Tongue (tissue), 3 donors: ENCODE measurements at places on chromosomes 2 and 18. TPM values are rescaled to one million over a fixed set of nuclear protein-coding genes. Genes with fewer than 3 reads are reported as not detected.

UGT1A5 gene
- 0.51 TPM for total RNA-seq

GRB14 gene
- total RNA-seq: 19.7 TPM

ITGB6 gene
- total RNA-seq: 61.3 TPM

HOXD11 gene
- not detected for total RNA-seq

UGT1A3 gene
- 0.51 TPM for total RNA-seq

RNF125 gene
- 8.0 TPM for total RNA-seq

MAB21L4 gene
- total RNA-seq: 23.0 TPM

GREB1L gene
- 6.8 TPM for total RNA-seq

SCN2A gene
- total RNA-seq: 0.31 TPM

ERBB4 gene
- 17.8 TPM for total RNA-seq

COLEC12 gene
- total RNA-seq: 60.4 TPM

DNA sequence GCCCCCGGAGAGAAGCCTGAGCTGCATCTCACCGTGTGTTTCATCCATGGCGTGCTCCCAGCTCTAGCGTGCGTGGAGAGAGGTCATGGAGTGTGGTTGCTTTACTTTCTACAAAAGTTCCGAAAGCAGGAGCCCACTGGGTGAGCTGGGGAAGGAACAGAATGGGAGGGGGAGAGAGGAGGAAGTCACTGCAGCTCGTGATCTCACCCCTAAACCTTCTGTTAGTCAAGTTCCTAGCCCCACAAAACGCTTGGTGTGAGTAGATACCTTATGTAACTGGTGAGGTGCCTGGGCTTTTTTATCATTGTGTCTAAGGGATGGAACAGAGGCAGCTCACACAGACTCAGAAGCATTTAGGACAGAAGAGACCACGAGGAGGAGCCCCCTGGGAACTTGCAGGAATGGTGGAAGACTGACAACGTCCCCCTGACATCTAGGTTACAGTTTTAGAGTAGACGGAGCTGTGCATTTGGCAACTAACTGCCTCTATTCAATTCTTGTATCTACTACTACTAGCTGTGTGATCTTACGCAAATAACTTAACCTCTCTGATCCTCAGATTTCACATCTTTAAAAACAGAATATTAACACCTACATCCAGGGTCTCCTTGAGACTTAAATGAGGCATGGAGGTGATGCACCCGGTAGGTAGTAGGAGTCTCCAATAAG is 123.3 kb downstream of the ARL4C start:
- no peak for DNase-seq

- DNase-seq: no peak
Measured at GRCh38 chr18:6557770-6558248, 143.1 kb upstream of the L3MBTL4 start.

GRCh38 chr2:45902781-45903375 is 251.4 kb downstream of the PRKCE start:
- DNase-seq: no peak

- no peak for DNase-seq
Measured at GRCh38 chr2:132609101-132609890, 60.7 kb downstream of the LYPD1 start.

GRCh38 chr2:127594116-127594591 is 51.8 kb upstream of the GPR17 start:
- DNase-seq: no peak

GRCh38 chr2:219437690-219438206 is 3.1 kb downstream of the SPEG start:
- DNase-seq: no peak

- no peak for DNase-seq
Measured at GRCh38 chr2:175889701-175890302, 112.3 kb downstream of the LNPK start.

- DNase-seq: no peak
Measured at GRCh38 chr2:217996361-217996760, 6.4 kb downstream of the TNS1 start.

DNA sequence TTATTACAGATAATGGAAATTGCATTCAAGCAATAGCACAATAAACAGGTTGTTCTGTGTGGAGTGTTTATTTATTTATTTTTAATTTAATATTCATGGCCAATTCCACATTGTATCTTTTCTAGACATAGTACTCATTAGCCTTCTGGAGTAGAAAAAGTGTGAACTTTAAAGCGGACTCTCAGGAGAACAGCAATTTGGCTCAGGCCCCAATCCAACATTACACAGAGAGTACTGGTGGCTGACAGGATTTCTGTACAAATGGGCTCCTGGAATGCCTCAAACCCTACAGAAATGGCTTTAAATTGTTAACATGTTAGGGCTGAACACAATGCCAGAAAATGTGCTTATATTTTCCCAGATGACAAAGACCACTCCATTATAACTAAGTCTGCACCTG is 533.9 kb upstream of the NXPH2 start:
- peak; percentile 54 for DNase-seq

- no peak for DNase-seq
Measured at GRCh38 chr2:88967844-88968243, 276.4 kb downstream of the RPIA start.

GRCh38 chr2:216839688-216840087 is 20.2 kb downstream of the TNP1 start:
- peak; percentile 56 for DNase-seq

- no peak for DNase-seq
Measured at GRCh38 chr2:21427606-21428005, 303.8 kb downstream of the TDRD15 start.

DNA sequence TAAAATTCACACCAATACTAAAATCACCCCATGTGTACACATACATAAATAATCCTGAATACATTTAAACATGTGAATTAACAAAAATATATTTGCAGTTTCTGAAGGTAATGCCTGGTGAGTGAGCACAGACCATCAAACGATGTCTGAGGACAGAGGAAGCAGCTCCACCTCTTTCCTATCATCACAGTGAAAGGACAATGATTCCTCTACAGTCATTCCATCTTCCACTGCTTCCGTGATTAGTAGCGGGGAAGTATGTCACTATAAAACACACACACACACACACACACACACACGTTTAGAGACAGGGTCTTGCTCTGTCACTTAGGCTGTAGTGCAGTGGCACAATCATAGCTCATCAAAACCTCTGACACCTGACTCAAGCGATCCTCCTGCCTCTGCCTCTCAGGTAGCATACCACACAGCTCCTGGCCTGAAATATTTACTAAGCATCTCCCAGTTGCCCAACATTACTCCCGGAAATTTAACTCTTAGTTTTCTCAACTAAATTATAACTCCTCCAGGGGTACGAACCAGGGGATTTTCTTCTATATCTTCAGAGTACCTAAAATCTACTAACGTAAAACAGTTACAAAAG is 12.8 kb downstream of the FAM210A start:
- no peak for DNase-seq

GRCh38 chr2:74502720-74503505 is 3.5 kb upstream of the LBX2 start:
- peak; percentile 85 for DNase-seq

- DNase-seq: no peak
Measured at GRCh38 chr2:149281441-149281840, 48.9 kb upstream of the LYPD6 start.

GRCh38 chr18:59792353-59792752 is 95.1 kb upstream of the CCBE1 start:
- no peak for DNase-seq

- DNase-seq: no peak
Measured at GRCh38 chr2:230974096-230974913, 21.6 kb upstream of the SPATA3 start.

DNA sequence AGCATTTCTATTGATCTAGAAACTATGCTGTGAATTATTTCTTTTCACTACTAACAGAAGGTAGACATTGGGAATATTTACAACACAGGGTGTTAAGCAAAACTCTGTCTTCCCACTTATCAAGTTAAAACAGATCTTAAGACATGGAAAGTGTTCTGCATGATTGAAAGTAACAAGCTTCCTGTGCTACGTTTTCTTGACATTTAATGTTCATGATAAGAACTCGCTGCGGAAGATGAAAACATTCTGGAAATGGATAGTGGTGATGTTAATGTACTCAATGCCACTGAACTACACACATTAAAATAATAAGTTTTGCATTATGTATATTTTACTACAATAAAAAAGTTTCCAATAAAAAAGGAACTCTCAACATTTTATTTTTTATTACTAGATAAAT is 74.4 kb upstream of the SCN7A start:
- DNase-seq: no peak

GRCh38 chr2:97797355-97797754 is 84.0 kb downstream of the ZAP70 start:
- no peak for DNase-seq

DNA sequence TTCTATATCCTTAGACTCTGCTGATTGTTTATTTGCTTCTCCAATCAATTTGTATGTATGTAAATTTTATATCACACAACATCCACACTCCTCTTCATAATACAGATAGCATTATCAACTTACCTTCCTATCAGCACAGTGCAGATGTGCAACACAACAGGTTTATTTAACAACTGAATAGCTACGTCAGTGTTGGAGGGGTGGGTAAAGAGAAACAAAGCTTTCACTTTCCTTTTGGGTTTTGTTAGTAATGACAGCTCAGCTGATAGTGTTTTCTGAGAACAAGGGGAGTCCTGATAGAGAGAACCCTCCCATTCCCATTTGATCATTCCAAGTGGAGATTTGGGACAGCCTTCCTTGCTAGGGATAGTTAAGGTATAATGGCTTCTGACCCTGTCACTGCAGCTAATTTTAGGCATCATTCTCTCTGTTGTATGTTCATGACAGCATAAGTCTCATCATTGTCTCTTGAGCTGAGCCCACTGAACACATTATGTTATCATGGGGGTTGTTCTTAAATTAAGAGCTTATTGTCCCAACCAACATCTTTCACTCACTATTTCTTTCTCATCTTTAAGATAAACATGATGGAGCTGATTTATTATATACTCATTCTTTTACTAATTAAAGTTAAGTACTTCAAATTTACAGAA is 227.7 kb downstream of the GPD2 start:
- DNase-seq: no peak

DNA sequence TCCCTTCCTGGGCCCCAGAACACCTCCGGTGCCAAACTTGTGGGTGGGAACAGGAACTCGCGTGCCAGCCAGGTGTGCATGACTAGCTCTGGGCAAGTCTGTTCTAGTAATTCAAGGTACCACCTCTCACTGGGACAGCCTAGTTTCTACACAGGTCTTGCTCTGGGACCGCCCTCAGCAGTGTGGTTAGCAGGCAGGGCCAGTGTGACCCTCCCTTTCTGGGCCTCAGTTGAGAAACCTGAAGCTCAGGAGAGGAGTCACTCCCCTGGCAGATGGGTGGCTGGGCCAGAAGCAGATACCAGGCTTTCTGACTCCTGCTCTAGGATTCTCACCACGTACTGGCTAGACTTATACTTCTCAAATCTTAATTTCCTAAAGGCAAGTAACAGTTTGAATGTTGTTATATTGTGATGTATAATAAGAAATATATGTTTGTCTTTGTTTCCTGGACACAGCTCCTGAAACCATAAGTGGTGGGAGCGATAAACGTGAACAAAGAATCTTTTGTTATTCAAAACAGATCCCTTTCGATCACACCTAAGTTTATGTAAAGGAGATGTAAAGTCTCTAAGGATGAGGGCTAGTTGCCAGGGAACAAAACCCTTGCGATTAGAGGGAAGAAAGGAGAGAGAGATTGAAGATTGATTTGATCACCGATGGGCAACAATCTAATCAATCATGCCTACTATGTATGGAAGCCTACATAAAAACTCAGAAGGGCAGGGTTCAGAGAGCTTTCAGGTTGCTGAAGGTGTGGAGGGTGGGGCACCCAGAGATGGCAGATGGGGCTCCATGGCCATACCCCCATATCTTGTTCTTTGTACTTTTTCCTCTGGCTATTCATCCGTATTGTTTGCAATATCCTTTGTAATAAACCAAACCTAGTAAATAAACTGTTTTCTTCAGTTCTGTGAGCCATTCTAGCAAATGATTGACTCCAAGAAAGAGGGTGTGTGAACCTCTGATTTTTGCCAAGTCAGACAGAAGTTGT is 952 bp upstream of the UGT1A6 start:
- DNase-seq: peak; percentile 30

DNA sequence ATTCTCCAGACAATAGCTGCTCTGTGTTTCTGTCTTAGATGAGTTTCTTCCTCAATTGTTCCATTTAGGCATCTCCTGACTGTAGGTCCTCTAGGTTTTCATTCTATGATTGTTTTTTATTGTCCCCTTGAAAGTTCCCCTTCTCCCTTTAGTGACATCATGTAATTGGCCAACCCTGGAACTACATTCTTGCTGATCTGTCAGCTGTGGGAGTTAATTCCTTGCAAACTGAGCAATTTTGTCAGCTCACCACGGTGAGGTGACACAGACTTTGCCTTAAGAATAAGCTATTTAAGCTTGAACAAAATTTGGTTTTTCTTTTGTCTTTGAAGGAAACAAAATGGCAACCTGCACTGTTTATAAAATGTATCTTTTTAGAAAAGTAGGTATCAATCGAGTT is 95.9 kb downstream of the TXNL1 start:
- no peak for DNase-seq

DNA sequence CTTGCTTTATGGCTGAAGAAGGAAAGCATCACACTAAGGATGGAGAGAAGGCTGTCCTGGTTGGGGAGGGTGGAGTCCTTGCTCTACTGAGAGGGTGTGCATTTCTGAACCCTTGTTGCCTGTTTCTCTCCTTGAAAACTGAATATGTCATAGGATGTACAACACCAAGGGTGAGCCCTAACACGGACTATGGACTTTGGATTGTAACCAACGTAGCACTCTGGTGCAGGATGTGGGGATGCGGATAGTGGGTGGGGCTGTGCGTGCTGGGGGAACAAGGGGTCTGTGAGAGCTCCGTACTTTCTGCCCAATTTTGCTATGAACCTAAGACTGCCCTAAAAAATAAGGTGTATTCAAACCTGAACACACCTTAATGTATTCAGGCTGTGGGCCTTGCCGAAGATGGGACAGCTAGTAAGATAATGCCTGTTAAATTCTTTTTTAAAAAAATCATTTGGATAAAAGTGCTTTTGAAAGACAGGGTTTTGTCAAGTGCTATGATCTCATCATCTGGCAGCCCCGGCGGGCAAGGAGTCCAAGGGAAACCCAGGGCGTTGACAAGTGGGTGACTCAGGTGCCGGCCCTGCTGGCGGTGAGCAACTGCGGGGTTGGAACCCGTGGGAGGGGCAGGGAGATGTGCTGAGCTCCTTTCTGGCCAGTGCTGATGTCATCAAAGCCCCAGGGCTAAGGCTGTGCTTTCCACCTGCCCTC is 54.0 kb downstream of the GATA6 start:
- DNase-seq: peak; percentile 47

DNA sequence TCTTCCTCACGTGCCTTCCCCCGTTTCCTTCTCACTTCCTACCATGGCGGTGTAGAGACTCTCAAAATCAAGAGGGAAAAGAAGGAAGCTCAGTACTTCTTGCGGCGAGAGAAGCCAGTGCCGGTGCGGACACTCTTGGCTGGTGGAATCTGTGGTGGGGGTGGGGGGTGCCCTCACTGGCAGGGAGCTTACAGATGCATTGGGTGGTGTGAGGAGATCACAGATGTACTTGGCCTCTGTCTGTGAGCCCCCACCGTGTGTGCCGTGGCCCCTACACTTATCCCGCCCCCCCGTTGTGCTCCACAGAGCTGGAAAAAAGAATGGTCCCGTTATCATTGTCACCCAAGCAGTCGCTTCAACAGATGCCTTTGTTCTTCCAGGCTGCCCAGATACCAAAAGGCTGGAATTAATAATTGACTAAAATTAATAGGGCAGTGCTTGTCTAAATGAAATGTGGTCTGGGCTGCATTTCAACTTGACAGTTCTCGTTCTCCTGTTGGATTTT is 79.8 kb downstream of the VAPA start:
- no peak for DNase-seq
